Left cardiac atrium (tissue), 4 donors: ENCODE measurements at places on chromosomes 1 and 21.

DNA sequence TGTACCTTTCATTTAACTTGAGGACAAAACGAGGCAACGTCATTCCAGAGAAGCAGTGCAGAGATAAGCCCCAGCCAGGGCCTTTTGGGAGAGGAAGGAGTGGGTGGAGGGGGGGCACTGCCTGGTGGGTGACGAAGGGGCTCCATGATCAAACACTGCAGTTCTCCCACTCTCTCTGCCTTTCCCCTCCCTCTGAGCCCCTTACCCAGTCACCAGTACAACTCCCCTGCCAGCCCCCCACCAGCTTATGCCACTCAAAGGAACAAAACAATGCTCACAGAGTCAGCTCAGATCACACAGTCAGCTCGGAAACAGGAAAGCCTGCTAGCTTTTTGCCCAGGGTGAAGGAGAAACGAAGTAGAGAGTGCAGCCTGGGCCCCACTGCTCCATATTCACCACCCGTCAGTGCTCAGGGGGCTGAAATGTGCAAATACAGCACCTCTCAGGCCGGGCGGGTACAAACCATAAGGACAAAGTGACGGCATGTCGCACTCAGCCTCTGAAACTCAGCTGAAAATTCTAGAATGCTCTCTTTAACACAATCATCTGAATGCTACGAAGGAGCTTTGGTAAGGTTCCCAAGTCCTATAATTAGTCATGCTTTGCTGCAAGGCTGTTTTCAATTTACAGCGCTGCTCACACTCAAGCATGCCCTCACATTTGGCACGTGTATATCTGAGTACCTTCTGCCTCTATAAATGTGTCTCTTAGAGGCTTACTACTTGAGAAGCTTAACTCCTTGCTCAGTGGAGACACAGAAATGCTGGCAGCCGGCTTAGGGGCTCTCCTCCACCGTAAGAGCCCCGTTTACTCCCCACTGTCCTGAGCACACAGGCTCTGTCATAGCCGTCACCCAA is 65.8 kb upstream of the RAB4A start:
- DNase-seq, result peak; percentile 62

DNA sequence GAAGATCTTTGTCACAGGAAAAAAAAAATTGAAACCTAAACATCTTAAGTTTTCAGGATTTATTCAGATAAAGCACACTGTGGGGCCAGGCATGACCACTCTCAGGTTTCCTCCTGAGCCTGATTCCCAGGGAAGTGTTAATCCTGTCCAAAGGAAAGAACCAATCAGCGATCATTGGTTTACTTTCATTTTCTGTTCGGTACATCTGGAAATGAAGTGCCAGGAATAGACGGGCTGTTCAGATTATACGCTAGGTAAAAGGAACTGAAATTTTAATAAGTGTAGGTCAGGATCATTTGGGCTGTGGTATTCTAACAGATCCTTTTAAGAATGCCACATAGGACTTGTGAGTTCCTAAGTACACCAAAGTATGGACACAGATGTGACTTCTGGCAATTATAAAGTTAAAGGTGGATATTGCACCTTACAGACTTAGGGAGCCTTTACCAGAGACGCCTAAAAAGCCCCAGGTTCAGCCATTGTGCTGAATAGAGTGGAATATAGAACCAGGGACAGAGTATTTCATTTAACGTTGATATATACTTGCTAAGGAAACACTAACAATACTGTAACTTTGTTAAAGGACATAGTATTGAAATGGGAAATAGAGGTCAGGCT is 9.3 kb upstream of the CACYBP start:
- DNase-seq, result no peak

- no peak for DNase-seq
Measured at GRCh38 chr21:14617871-14618270, 71.8 kb upstream of the SAMSN1 start.

GRCh38 chr1:64312431-64312830 is 109.0 kb downstream of the UBE2U start:
- DNase-seq, result no peak

GRCh38 chr1:79376106-79376505 is 369.6 kb upstream of the ADGRL4 start:
- DNase-seq, result no peak

DNA sequence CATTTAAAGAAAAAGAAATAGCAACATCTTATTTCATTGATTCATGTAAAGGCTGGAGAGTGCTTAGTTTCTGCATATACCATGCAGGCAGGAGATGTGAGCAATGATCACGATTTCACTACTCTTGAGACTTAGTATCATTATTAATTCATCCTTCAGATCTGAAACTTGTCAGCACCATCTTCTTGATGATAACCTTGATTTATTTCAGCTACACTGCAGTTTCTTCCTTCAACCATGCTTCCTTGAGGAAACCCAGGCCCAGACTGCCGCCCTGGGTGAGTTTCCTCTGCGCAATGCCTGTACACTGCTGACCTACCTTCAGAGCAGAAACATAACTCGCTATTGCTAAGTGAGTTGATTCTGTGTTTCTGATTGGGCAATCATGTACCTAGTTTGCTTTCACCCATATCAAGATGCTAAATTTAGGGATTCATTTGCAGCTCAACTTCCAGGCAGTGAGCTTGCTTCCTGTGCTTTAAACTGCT is 13.5 kb upstream of the BCL10 start:
- no peak for DNase-seq
